ENCODE measurements at places on chromosomes 3 and 15. TPM values are rescaled to one million over a fixed set of nuclear protein-coding genes. Genes with fewer than 3 reads are reported as not detected.

The IL17RC gene
- 59.7 TPM for total RNA-seq

- DNase-seq, result no peak
Observed at GRCh38 chr3:71456156-71456555, 127.4 kb downstream of the FOXP1 start.

GRCh38 chr15:52162260-52162659 is 28.9 kb downstream of the GNB5 start:
- no peak for DNase-seq

GRCh38 chr3:132253262-132253878 is 63.8 kb upstream of the ACP3 start:
- DNase-seq, result no peak

The ZNF620 gene
- 4.1 TPM for total RNA-seq

DNA sequence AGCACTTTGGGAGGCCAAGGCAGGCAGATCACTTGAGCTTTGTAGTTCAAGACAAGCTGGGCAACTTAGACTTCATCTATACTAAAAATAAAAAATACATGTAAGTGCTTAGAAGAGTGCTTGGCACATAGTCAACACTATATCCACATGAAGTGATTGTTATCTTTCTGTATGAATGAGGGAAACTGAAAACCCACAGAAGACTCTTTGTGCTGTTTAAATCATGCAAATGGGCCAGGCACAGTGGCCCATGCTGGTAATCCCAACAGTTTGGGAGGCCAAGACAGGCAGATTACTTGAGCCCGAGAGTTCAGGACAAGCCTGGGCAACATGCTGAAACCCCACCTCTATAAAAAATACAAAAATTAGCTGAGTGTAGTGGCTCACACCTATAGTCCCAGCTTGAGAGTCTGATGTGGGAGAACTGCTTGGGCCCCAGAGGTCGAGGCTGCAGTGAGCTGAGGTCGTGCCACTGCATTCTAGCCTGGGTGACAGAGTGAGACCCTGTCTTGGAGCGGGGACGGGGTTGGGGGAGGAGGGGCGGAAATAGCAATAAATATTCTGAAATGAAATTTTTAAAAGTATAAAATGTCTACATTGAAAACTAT is 129.7 kb downstream of the NR2E3 start:
- no peak for DNase-seq

The MINAR1 gene
- total RNA-seq, result 0.24 TPM

GRCh38 chr3:184145111-184145524 is 10.0 kb downstream of the EIF2B5 start:
- no peak for DNase-seq

The TMCO5A gene
- not detected for total RNA-seq

The ERC2 gene
- total RNA-seq, result not detected

The TTLL13 gene
- total RNA-seq, result not detected

The HHATL gene
- total RNA-seq, result not detected

DNA sequence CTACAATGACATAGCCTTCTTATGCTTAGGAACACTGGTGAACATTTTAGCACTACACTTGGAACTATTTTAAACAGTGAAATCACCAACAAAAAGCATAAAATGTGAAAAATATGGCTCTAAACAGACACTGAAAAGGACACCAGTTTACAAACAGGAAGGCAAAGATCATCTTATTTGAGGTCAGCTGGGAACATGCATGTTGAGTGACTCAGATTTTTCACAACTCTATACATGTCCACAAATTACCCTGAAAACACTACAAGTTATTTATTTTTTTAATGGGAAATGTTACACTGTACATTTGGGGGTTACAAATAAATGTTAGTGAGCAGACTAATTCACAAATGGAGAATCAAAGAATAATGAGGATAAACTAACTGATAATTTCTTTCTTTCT is 12.5 kb upstream of the GK5 start:
- no peak for DNase-seq

GRCh38 chr3:122536632-122537001 is 21.9 kb upstream of the KPNA1 start:
- no peak for DNase-seq

DNA sequence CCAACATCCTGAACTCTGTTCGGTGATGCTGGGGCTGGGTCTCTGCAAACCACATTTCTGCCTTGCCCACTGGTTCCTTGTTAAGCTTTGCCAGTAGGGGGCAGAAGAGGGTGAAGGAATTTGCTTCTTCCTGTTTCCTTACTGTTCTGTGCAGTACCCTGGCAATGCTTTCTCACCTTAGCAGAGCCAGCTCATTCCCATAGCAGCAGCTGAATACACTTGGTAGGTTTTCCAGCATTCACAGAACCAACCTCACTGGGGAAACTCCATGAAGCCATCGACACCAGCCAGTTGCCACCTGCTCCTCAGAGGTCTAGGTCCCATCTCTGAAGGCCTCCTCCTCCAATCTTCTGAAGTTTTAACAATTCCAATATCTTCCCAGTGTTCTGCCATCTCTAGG is 308.4 kb downstream of the PDCD6IP start:
- DNase-seq, result no peak

GRCh38 chr3:10235551-10235950 is 12.7 kb upstream of the TATDN2 start:
- DNase-seq, result no peak

DNA sequence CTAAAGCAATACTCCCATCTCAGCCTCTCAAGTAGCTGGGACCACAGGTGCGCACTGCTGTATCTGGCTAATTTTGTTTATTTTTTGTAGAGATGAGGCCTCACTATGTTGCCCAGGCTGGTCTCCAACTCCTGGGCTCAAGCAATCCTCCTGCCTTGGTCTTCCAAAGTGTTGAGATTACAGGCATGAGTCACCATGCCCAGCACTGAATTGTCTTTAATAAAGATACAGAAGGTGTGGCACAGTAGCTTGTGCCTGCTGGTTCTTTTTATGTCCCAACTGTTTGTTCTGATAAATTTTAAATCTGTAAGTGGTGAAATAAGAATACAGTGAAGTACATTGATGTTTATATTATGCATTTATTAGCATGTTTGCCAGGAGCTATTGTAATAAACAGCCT is 20.6 kb upstream of the TRAK1 start:
- no peak for DNase-seq
